ENCODE measurements at places on chromosomes 5 and 9.

DNA sequence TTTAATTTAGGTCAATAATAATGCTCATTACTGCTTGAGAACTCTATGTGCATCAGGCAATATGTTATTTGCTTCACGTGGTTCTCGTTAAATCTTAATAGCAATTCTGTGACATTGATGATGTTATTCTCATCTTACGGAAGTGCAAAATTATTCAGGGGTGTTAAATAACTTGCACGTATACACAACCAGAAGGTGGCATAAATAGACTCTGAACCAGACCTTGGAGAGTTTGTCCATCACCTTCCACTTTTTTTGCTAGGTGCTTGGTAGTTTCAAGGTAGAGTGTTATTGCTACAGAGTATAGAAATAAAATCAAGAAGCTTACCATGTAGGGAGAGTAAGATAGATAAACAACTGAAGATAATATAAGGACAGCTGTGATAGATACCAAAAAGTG lies 23.6 kb upstream of the TNFAIP8 start:
- DNase-seq: no peak

DNA sequence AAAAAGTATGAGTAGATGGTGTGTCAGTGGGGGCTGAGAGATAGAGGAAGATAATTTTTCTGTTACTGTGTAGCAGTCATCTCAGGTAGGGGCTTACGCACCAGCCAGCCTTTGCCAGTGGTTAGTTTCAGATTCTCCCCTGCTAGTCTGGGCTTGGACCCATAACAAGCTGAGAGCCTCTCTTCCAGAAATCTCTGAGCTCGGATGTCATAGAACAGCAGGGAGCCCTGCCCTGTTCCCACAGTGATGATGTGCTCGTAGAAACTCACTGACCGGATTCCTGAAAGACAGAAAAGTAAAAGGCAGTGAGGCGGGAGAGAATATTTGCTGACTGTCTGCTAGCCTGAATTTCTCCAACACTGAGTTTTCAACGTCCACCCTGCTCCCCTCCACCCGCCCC lies 37.2 kb downstream of the DCAF12 start:
- no peak for DNase-seq

- DNase-seq: no peak
Observed at GRCh38 chr5:74651710-74652109, 11.2 kb upstream of the ENC1 start.

- DNase-seq: no peak
Observed at GRCh38 chr9:123265833-123266232, 2.6 kb downstream of the STRBP start.

- DNase-seq: no peak
Observed at GRCh38 chr5:72417333-72418062, 89.7 kb downstream of the ZNF366 start.

DNA sequence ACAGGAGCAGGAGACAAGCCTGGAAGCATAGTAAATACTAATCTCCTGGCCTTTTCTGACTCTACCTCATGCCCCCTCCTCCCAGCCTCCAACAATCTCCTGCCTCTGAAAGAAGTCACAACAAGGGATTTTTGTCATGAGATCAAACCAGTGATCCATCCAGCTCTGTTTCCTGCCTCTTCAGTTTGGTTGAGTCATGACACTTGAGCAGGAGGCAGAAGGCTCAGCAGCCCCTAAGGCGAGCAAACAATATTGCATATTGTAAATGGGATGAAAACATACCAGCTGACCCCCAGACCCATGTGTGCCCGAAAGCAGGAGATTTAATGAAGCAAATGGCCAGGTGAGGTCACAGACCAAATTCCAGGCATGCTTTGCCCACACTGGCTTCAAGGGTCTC lies 272.8 kb downstream of the GAS1 start:
- DNase-seq: no peak

DNA sequence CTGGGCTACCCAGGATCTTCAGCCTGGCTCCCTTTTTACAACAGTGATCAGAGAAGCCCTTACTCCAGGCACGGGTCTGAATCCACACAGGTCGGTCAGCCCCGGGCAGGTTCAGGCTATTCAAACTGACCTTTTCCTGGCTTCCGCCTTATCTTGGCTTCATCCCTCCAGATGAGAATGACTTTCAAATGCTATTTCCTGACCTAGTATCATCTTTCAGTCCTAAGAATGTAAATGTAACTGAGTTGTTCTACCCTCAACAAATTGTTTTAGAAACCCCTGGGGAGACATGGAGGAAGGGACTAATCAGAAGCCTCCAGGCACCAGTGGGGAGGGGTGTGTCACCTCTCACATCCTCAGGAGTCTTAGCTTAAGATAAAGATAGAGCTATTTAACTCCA lies 213.2 kb downstream of the EPB41L4A start:
- no peak for DNase-seq

DNA sequence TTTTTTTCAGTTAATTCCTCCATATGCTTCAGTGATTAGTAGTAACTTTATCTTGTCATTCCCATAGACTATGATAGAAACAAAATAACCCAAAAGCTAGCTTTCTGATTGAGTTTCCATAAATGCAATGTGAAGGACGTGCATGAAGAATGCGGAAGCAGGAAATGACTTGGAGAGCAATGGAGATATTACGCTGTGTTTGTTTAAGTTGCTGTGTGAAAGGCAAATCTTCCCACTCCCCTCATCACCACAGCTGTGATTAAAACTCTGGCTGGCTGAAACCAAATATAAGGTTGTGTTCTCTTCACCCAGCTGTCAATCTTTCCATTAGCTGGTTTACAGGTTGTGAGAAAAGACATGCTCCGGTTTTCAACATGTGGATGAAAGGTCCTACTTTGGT lies 83.9 kb downstream of the NR2F1-AS1 start:
- DNase-seq: no peak

Measured in retina (tissue), 1 donor.